ENCODE measurements at places on chromosomes 11 and 22.

- DNase-seq = no peak
These were observed 35.6 kb downstream of the ETS1 start for GRCh38 chr11:128551611-128552335.

- no peak for DNase-seq
These were observed 22.0 kb upstream of the JAM3 start for GRCh38 chr11:134046681-134047449.

DNA sequence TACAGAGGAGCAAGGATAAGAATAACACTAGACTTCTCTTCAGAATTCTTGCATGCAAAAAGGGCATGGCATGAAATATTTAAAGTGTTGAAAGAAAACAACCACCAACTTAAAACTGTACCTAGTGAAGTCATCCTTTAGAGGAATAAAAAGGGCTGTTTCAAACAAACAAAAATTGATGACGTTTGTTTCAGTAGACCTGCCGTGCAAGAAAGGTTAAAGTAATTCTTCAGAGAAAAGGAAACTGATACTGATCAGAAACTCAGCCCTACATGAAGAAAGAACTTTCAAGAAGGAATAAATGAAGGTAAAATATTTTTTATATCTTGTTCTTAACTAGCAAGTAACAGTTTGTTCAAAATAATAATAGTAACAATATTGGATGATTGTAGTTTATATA is 27.5 kb downstream of the MRGPRX2 start:
- no peak for DNase-seq

DNA sequence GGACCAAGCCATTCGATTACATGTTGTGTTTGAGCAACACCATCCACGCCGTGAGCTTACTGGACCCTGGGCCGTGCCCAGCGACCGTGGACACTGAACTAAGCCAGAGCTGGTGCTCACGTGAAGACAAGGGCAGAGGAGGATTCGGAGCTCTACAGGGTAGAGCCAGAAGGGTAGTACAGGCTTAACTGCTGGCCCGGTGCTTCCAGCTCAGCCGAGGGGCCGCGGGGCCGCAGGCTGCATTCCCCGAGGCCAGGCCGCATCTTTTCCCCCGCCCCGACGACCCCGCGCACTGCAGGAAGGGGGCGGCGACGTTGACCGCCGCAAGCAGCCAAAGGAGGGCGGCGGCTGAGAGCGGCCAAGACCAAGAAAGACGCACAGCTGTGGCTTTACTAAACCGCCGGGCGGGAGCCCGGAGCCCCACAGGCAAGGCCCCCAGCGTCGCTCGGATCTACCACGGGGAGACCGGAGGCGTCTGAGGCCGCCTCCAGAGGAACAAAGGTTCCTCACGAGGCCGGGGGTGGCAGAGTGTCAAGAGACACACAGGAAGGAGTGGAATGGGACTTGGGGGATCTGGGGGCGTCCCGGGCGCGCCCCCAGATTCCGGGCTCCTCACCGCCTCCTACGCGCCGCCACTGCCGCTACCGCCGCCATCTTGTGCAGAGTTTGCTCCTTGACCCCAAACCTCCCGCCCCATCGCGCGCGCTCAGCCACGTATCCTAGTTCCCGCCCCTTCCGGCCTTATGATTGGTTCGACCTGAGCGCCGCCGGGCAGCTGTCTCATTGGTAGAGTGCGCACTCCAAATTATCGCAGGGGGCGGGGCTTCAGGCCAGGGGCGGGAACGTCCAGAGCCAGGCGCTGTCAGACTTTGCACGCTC is at the start of gene GANAB:
TSS of gene GANAB (minus strand) at position 668 of the 879 bp plus-strand sequence. CDS start at position 654, 14 bp downstream.
- DNase-seq = peak; percentile 76

DNA sequence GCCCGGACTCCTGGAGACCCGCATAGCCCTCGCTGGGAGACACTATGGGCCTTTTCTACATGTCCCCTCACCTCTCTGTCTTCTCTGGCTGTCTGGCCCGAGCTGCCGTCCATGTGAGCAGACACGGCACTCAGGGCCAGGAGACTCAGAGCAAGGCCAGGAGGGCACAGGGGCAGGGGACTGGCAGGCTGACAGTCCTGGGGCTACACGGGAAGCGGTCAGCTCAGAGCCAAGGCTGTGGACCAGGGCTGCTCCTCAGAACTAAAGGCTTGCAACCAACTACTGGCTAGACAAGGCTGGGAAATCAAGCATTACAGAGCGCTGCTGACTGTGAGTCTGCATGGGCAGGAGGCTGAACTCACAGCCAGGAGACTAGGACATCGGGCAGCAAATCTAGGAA is 56.1 kb upstream of the CDON start:
- DNase-seq = no peak

GRCh38 chr22:17098379-17098819 is 13.6 kb downstream of the IL17RA start:
- DNase-seq = no peak
